Trophoblast cell (in vitro differentiated cells and primary cell): ENCODE measurements at places on chromosomes 2 and 18.

DNA sequence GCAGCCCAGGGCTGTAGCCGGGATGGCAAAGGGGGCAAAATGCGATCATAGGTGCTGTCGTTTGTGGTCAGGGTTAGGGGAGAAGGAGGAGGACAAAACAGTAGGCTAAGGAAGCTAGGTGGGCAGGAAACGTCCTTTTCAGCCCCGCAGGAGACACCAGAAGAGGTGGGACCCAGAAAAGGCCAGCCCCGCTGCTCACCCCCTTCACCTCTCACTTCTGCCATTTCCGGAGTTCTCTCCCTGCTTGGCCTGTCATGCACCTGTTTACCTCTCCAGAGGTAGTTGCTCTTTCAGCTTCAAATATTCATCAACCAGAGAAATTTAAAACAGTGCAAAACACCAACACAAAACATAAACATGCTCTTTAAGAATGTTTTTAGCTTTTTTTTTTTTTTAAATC lies 849 bp downstream of the AQP4 start:
- DNase-seq, result no peak

DNA sequence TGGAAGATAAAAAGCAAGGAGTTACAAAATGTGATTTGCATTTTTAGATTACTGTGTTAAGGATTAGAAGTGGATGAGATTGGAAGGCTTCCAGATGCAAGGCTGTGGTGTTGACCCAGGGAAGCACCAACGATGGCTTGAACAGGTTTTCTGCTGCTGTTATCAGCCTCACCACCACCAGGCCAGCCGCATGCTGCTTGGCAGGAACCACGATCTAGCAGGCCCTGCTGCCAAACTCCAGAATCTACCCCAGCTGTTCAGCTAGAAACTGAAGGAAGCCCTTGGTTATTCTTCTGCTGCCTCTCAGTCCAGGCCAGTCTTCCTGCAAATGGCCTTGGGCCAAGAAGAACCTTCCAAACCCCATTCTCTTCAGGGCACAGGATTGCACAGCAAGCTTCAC lies 133.9 kb downstream of the MTCL1 start:
- no peak for DNase-seq

DNA sequence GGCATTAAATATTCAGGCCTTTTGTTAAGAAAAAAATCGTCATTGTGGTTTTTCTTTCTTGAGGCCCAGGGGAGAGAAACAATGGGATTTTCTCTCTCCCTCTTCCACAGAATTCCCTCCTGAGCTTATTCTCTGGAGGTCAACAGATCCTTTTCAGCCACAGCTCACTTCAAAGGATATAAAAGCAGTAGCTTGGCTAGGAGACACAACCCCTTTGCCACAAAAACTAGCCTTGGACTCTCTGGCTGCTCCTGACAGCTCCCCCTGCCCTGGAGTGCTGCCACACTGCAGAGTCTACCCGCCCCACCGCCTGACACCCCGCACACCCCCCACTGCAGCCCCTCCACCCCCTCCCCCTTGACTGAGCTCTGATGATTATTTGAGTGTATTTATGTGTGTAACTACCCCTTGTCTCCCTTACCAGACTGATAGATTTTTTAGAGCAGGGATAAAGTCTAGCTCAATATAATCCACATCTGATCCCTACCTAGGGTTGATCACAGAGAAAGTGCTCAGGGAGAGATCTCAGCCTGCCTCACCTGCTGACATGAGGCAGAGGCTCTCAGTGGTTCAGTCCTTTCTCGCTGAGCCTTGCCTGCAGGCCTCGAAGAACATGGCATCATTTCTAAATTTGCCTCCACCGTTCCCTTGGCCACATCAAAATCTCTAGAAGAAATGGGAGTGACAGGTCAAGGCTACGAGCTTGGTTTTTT lies 132.2 kb upstream of the SP5 start:
- no peak for DNase-seq

DNA sequence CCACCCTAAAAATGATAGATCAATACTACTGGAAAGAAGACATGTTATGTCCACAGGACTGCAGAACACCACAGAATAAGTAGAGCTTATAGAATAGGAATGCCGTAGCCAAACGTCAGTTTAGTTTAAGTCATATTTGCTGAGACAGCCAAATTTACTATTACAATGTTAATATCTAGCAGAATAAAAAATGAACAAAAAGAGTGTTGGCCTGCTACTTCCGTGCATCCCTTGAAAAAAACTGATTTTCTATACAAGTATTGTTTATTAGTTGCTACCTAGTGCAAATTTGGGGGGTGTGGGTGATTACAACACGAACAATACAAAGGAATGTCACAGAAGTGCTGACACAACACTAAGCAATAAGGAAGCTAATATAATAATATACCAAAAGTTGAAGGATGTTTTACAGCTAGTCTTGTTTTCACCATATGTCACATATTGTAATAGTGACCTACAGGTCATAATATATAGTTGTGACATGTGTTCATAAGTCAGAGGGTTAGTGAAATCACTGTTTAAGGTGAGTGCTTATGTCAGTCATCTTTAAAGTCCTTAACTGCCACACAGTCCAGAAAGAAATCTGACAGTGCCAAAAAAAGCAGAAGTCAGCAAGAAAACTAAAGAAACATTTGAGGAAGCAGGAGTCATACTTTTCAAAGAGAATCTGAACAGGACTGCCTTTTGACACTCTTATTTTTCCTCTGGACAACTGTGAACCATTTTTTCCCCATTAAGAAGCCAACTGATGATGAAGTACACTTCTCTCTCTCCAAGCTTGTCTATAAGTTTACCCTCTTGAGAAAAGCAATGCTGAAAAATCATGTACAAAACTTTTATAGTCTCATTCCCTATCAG lies 376.4 kb downstream of the ZEB2 start:
- DNase-seq, result peak; percentile 8

DNA sequence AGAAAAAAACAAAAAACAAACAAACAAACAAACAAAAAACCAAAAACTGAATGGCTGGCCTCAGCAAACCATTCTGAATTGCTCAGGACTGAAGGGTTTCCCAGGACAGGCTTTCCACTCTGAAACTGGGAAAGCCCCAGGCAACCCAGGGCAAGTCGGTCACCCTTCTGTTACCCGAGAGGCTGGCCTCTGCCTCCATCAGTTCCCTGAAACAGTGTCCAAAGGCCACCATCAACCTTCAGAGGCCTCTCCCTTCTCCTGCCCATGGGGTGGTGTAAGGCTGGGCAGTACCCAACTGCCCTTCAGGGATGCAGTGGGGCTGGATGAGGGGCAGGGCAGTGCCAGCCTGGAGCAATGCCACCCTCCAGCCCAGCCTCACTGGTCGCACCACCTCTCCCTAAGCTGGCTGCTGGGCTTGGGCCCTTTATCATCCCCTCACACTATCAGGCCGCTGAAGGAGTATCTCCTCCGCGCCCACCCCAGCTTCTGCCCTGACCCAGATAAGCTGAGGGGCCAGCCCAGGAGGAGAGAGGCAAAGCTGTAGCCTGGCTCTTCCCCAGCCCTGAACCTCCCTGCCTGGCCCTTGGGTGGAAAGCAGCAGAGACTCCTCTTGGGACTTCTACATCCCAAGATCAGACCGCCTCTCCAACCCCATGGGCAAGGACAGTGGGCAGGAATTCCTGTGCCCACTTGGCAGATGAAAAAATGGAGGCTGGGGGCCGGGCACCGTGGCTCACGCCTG lies 35.9 kb downstream of the ZFP36L2 start:
- no peak for DNase-seq

DNA sequence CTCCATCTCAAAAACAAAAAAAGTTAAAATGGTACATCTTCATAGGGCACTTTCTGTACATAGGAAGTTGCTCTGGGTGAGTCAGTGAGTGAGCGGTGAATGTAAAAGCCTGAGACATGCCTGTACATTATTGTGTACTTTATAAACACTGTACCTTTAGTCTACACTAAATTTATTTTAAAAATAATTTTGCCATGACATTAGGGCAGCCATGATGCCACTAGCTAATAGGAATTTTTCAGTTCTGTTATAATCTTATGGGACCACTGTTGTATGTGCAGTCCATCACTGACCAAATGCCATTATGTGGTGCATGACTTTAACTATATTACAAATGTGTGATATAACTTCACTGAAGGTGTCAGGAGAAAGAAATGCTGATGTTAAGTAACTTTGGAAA lies 11.0 kb upstream of the TXNDC2 start:
- no peak for DNase-seq

GRCh38 chr2:19932928-19933327 lies 31.1 kb upstream of the TTC32 start:
- DNase-seq, result no peak

GRCh38 chr18:70200286-70200685 lies 5.2 kb downstream of the RTTN start:
- no peak for DNase-seq

- DNase-seq, result no peak
Observed at GRCh38 chr2:186714611-186715010, 20.8 kb downstream of the FAM171B start.

GRCh38 chr18:49071317-49071716 lies 120.6 kb upstream of the SMAD7 start:
- no peak for DNase-seq

DNA sequence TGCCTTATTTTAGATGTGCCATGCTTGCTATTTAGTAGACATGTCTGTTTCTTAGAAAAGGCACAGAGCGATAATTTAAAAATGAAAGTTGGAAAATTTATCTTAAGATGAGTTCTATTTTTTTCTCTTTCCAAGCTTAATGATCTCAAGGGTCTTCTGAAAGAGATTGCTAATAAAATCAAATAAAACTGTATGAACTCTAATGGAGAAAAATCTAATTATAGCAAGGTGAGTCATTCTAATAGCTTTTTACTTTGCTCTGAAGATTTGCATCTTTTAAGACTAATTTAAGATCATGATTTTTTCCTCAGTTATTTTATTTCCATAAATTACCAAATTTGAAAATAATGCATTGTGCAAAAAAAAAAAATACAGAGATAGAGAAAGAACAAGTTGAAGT lies 36.1 kb upstream of the SPP2 start:
- no peak for DNase-seq

- DNase-seq, result no peak
Observed at GRCh38 chr2:224319750-224320149, 82.2 kb downstream of the FAM124B start.

DNA sequence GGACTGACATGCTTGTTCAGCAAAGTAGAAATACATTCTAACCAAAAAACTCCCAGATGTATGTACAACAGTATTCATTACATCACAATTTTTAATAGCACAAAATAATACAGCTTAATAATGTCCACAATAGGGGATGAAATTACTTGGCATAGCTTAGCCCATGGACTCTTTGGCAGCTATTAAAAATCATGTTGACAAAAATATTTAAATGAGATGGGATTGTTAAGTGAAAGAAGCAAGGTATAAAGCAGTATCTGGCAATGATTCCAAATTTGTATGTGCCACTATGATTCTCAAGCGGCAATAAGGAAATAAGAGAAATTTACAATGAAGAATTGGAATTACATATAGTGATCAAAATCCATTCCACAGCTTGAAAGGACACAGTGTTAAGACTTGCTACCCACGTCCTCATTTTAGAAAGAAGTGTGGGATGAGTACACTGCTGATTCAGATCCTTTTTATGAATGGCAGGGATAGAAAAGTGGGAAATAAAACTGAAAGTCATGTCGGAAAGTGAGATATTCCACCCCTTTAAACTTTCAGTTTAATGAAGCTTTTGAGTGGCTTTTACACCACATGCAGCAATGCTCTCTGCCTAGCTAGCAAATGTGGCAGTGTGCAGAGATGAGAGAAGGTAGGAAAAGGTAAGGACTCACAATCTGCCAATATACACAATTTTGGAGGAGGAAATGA lies 2.4 kb downstream of the GAREM1 start:
- DNase-seq, result no peak

GRCh38 chr2:155157065-155157464 lies 458.6 kb downstream of the KCNJ3 start:
- DNase-seq, result peak; percentile 41

DNA sequence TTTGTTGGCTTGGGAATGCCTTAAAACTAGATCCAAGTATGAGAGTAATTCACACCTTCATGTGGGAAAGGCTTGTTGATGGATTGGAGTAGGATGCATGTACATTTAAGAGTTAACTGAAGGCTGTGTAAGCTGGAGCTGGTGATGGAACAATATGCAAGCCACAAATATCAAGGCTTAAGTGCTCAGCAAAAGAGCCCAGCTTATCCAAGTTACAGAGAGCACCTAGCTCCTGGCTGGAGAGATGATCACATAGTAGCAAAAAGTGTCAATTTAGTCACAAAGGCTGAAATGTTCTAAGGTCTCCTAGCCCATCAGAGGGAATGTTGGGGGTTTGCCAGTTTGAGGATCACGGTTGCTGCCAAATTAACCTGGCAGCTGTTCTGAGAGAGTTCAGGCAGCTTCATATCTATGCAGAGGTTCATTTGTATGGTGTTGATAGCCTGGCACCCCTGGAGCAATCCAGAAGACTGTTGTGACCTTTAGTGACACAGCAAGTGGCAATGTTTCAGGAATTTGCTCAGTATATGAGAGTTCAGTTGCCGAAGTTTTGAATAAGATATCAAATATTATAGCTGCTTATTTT lies 228.2 kb downstream of the DOK6 start:
- DNase-seq, result no peak

DNA sequence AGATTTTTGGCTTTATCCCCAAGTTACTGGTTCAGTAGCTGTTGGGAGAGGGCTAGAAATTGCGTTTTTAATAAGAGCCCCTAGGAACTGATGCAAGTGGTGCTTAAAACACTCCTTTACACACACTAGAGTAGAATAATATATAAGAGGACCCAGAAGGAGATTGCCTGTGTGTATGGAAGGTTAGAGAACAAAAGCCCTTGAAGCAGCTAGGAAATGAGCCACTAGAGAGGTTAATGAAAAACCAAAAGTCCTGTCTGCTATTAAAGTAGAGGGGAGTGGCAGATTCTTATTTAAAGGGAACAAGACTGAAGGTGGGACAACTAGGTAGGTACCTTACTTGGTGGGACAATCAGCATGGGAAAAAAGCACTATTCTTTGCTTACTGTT lies 14.4 kb upstream of the SLC39A10 start:
- DNase-seq, result no peak

DNA sequence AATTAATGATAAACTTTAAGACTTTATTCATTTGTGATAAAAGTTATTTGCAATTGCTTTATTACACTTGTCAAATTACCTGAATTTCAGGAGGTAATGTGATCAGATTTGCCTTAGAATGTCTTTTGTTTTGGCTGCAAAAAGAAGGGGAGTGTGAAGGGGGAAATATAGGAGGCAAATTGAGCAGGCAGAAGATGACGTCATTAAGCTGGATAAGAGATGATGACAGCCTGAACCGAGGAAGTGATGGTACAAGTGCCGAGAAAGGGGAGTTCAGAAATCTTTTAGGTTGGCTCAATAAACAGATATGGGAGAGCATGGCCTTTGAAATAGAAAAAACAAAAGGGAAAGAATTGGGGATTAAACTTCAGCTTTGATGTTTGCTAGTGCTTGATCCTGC lies 73.0 kb upstream of the TTN start:
- no peak for DNase-seq

GRCh38 chr2:239273280-239274234 lies 127.3 kb downstream of the HDAC4 start:
- no peak for DNase-seq

- DNase-seq, result no peak
Observed at GRCh38 chr2:213766062-213766461, 481.8 kb downstream of the SPAG16 start.
